ENCODE measurements at places on chromosomes 2 and 18.
A peak's percentile ranks its signal among the peaks of the same experiment; 100 is the strongest.

DNA sequence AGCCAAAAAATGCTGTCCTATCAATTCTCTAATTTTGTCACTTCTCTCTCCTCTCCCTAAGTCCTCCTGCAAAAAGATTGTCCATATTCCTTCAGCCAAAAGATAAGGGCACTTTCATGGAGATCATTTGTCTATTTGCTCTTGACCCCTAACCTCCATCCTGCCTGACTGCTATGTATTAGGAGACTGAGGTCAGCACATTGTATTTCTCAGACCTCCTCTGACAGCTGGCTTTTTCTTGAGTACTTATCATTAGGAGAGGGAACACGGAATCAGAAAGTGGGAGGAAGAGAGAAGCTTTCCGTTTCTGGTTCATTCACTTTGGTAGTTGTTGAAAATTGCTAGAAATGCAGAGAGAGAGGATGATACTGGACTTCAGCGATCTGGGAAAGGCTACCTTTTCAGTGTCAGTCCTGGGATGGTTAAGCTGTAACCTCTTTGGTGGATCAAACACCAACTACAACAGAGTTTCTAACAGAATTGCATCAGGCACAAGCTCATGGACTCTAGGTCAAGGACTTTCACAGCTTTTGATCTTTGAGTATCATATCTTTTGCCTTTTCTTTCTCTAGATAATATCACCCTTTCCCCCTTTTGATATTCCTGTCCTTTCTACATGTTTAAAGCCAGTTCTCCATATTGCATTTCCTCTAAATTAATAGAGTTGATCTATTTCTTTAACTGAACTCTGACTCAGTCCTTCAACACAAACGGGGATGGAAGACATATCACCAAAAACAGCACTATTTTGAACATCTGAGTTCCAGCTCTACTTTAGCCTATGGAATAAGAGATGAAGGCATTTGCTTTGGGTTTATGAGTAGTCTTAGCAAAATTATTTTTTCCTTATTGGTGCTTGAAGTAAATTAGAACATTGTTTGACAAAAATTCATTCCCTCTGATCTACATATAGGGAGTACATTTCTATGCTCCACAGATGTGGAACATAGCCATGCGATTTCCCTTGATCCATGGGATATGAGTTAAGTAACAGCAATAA lies 63.3 kb upstream of the KYNU start:
- no peak for DNase-seq

GRCh38 chr18:63892566-63892965 lies 5.1 kb downstream of the SERPINB2 start:
- no peak for DNase-seq

DNA sequence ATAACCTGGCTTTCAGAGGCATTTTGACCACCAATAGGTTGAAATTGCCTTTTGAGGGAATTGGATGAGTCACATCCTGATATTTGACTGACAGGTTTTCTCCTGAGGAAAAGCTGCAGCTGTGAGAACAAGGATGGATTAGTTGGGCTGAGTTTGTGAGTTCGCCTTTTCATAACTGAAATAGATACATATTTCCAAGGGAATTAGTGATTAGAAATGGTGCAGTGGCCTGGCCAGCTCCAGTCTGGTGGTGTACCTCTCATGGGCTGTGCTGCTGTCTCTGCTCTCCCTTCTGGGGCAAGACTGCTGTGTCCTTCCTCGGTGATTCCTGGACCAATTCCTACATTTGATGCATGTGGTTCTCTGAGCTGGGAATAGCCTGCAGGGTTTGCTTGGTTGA lies 341.3 kb downstream of the TSN start:
- no peak for DNase-seq

DNA sequence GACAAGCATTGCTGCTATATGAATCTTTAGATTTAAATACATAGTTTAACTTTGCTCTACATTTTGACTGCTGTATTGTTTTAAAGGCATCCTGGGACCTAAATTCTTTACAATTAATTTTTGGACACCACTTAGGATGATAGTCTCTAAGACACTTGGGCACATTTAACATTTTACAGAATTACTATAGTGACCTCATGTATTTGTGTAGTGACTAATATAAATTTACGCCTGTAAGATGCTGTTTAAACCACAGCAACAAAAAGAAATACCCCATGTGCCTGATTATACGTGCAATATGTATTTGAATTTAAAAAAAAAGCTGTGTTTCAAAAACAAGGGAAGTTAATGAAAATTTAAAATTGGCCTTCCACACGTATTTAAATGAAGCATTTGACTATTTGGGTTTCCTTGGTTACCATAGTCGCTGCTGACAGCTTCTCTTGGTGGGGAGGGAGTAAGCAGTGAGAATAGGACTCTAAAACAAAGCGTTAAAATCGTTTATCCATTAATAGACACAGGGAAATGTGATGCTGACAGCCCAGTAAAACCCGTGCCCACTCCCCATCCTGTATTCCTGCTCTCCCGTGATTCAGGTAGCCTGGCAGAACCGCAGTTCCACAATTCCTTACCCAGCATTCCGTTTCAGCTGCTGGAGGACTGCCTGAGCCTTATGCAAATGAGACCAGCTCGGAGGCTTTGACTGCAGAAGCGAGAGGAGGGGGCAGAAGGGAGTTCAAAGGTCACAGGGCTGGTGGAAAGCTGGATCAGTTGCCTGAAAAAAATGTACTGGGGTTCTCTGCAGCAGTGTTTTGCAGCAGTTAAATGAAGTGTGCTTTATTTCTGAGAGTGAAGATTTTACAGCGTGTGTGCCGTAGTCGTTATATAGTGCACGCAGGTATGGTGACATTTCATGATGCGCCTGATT lies 104.3 kb downstream of the CSRNP3 start:
- DNase-seq, result peak; percentile 83

DNA sequence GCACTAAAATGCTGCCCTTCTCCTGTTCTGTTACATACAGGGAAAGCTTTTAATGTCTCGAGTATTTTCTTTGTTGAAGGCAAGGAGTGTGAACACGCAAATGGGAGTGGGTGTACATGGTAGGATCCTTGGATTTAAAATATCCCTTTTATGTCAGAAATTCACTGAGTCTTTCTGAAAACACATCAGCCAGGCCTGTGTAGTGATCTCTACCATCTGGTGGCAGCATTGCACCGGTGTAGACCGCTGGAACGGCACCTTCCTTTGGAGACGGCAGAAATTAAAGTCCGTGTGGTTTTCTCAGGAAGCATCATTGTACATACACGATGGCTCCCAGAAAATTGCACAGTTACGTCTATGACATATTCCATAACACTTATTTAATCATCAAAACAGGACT lies 515.8 kb downstream of the GALR1 start:
- DNase-seq, result peak; percentile 77

- DNase-seq, result no peak
These were observed 23.0 kb upstream of the RTTN start for GRCh38 chr18:70228536-70228935.

DNA sequence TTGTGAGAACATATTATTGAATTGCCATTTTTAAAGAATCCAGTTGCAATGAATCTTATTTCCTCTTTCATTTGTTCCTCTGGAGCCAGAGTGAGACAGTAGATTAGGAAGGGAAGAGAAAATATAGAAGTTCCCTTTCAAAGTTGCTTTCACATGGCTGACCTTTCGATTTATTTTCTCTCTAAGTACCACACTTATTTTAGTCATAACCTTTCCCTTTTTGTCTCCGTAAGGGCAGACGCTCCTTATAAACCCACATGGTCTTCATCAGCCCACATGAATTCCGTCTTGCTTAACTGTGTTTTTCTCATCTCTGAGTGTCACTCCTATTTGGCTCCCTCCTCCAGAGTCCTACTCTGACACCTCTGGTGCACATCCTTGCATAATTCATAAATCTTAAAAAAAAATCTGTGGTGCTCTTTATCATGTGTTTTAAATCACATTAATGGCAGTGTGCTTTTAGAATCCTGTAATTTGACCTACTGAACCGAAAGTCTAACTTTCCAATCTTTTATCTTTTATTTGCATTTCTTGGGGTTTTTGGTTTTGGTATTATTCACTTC lies 38.5 kb upstream of the ZNF396 start:
- no peak for DNase-seq

- DNase-seq, result no peak
These were observed 4.4 kb upstream of the PARD6G start for GRCh38 chr18:80251700-80252099.

DNA sequence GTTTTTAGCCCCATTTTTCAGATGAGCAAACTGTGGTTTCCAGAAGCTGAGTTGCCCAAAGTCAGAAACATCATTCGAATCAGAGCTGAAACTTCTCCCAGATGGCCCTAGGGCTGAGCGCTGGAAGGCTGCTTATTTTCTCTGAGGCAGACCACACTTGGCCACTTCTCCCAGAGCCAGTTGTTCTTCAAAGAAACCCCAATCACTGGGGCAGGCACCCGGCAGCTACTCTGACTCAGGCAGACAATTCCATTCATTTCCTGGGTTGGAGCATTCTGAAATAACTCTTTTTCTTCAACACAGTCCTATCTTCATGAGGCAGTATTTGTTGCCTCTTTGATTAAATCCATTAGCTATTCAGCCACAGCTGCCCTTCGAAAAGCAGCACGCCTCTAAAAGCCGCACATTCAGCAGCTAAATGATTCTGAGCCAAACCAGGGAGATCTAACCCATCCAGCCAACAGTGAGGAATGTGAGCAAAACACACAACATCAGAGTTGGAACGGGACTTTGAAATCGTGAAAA lies 40.9 kb downstream of the LRATD1 start:
- no peak for DNase-seq

DNA sequence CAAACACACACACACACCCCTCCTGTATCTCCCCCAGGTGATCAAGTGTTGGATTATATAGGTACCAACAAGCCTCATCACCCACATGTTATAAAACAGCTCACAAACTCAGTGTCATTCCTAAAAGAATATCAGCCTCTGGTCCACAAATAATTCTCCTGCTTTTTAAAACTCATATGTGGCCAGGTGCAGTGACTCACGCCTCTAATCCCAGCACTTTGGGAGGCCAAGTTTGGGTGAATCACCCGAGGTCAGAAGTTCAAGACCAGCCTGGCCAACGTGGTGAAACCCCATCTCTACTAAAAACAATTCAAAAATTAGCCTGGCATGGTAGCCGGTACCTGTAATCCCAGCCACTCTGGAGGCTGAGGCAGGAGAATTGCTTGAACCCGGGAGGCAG lies 87.8 kb downstream of the LRATD1 start:
- no peak for DNase-seq

- no peak for DNase-seq
These were observed 508.0 kb downstream of the BCL11A start for GRCh38 chr2:60045456-60045855.

GRCh38 chr2:57796527-57796926 lies 250.1 kb upstream of the VRK2 start:
- DNase-seq, result no peak

DNA sequence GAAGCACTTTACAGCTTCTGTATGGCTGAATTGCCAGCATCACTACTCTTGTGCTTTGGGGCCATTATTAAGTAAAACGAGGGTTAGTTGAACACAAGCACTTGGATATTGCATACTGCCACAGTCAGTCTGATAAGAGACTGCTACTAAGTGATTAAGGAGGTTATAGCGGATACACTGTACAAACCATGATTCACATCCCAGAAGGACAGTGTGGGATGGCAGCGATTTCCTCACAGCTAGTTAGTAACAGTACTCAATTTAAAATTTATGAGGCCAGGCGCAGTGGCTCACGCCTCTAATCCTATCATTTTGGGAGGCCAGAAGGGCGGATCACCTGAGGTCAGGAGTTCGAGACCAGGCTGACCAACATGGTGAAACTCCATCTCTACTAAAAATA lies 2.6 kb upstream of the BMPR2 start:
- no peak for DNase-seq

- no peak for DNase-seq
These were observed 20.7 kb upstream of the B3GNT7 start for GRCh38 chr2:231374771-231375170.

- DNase-seq, result peak; percentile 70
These were observed 39.3 kb upstream of the SERPINB2 start for GRCh38 chr18:63848159-63848558.

DNA sequence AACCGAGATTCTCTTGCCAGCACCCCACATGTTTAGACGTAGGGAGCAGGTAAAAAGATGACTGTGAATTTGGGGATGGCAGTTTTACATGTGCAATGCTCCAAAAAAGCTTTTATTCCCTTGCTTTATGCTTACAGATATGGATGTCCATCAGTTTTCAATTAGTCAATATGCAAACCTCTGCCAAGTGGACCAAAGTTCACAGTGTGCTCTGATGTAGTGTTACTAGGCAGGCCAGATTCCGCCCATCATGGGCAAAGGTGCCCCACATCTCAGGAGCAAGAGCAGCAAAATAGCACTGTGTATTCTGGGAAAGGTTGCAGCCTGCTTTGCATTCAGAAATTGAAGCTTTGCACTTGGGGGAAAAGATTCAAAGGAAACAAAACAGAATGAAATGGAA lies 329.7 kb upstream of the ZEB2 start:
- no peak for DNase-seq

DNA sequence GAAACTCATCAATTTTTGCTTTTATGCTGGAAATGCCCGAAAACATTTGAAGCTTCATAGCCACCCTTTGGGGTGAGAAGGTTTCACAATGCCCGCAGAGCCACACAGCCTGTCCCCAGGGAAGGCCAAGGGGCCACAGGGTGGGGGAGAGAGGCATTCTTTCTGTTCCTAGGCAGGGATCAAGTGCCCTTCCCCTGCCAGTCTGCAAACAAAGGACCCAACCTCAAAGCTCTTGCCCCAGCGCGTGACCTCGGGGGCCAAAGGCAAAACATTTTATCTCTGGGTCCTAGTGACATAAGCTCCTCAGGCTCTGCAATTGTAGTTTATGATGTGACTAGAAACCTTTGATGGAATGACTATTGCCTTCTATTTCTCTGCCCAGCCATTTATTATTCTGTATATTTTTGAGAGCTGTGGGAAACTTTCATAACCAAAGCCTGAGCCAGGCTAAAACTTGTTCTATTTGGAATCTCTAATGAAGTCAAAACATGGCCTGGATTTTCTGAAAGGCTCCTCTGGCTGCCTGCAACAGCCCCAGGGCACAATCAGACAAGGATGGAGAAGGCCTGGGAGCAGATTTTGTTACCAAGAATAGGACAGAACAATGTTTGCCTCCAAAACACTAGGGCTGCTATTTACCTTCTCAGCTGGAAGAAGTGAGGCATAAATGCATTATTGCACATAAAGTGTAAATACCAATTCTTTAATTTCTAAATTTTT lies 137.2 kb upstream of the KCTD1 start:
- DNase-seq, result no peak

GRCh38 chr2:204353823-204354222 lies 191.5 kb upstream of the PARD3B start:
- no peak for DNase-seq

DNA sequence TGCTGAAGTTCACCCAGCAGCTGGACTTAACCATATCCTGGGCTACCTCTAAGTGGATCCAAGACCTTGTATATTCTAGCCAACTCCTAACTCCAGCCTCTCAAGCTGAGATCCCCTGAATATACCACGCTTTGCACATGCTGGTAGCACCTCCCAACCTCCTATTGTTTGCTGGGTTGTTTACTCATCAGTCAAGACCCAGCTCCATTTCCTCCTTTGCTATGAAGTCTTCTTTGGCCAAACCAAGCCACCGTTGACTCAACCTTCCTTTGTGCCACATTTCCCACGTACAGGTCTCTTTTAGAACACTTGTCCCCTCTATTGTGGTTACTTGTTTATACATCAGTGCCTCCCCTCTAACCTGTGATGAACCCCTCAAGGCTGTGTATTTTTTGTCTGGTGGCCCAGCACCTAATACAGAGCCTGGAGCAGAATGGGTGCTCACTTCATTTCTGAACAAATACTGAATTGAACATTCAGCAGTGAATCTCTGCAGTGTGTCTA lies 267.8 kb upstream of the REV1 start:
- no peak for DNase-seq

Data from NCI-H1105 treated with DMSO at 0.1 percent for 48 hours (cell line).